Lower leg skin (tissue), 4 donors: ENCODE measurements at places on chromosomes 11 and 22. TPM values are rescaled to one million over a fixed set of nuclear protein-coding genes. Genes with fewer than 3 reads are reported as not detected.

DNA sequence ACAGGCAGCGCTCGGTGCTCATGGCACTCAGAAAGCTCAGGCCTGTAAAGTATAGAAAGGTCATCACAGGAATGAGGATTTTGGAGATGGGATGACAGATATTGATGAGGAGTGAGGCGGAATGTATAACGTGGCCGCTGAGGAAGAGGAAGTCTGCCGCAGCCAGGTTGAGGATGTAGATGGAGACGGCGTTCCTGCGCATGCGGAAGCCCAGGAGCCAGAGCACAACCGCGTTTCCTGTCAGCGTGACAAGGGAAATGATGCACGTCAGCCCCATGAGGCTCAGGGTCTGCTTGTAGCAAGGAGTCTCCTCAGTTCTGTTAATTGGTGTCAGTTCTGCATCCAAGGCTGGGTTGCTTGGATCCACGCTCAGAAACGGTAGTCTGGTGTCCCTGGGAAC, 33.1 kb upstream of the MRGPRX1 start:
- DNase-seq = no peak

GRCh38 chr11:61125310-61125684, 23.0 kb downstream of the CD5 start:
- no peak for DNase-seq

The E2F8 gene
- total RNA-seq = 0.57 TPM

DNA sequence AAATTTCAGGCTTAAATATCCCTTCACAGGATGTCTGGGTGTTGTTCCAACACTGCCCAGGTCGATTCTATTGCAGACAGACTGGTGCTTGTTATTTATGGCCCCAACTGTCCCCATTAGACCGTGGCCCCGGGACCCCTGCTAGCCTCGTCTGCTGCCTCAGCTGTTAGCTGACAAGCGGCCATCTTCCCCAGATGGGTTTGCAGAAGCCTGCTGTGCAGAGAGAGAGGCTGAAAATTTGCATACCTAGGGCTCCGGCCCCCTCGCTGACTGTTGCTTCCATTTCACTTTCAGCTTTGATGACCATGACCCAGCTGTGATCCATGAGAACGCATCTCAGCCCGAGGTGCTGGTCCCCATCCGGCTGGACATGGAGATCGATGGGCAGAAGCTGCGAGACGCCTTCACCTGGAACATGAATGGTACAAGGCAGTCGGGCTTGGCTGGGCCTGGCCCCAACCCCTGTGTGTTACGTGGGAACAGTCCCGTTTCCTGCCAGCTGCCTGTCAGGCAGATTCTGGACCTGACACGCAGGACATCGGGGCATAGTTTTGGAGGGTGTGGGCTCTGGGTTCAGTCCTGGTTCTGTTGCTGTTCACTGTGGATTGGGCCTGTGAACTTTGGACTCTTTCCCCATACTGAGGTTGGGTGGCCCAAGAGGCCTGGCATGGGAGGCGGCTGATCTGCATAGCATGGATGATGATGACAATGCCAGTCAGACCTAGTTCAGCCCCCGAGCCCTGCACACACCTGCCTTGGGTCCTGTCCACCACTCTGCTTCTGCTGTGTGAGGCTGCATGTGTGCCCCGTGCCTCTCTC, 16.4 kb downstream of the SMARCB1 start:
- DNase-seq = no peak

DNA sequence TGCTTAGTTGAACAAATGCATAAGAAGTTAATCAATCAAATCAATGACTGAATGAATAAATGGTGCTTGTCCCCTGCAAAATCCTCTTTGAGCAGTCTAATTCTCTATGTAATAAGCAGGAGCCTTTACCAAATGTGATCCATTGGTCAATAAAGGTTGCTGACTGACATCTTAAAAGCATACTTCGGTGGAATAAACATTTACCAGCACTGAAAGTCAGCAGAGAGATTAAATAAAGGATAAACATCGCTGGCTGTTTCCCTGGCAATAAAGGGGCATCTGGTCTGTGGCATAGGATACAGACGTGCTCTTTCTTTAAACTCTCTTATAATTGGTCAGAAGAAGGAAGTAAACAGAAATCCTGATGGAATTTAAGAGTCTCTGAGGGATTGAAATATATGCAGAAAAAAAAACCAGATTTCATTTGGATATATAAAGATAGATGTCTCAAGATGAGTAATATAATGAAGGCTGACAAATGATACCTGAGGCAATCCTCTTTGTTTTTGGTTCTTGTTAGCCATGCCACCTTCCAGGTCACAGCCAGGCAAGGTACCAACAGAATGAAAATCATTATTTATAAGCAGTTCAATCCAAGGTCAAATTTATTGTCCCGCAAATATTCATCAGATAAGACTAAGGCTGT, 578.4 kb upstream of the CCDC90B start:
- no peak for DNase-seq

- no peak for DNase-seq
Measured at GRCh38 chr11:30422447-30423278, 99.8 kb downstream of the ARL14EP start.

The TNNI2 gene
- total RNA-seq = 10.7 TPM

The CHCHD10 gene
- 28.3 TPM for total RNA-seq
